ENCODE measurements at places on chromosomes 13 and 19.

DNA sequence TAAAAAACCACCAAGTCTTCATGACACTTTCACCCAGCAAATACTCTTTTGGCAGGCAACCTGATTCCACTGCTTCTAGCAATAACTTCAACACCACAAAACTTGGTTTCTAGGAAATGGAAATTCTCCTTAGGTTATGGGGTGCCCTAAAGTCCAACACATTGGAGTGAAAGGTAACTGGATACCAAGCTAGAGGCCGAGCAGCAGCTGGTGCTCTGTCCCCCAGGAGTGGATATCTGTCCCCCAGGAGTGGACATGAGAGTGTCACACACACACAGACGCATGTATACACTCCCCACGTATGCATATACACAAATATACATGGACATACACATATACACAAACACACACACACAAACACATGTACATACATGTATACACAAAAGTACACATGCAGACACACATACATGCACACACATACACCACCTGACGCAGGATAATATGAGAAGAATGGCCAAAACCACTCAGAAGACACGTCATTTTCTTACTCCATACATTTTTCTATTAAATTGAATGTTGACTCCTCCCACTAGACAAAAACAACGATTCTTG lies 50.8 kb downstream of the RFX2 start:
- DNase-seq: no peak

- no peak for DNase-seq
Measured at GRCh38 chr19:14837391-14837790, 2.4 kb upstream of the OR7A5 start.

GRCh38 chr13:66700117-66700601 lies 530.0 kb downstream of the PCDH9 start:
- no peak for DNase-seq

DNA sequence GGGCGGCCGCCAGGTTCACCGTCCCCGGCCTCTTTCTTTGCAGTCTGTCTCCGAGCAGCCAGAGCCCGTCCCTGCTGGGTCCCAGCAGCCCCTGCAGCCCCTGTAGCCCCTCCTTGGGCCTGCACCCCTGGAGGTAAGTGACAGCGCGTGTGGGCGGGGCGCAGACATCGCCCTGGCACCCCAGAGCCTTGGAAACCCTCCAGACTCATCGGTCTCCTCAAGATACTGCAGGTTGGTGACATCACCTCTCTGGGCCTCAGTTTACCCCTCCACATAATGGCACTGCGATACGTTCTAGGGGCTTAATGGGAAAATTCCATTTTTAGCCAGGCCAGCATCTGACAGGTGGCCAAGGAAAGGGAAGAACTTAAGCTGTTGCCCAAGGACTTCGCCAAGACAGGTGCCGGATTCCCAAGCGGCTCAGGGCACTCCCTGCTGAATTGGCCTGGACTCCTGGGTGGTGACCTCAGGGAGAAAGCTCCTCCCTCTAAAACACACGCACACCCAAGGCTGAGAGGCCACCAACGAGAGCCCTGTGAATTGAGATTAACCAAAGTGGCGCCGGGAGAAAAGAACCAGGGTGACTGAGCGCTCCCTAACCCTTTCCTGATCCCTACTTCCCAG lies 13.1 kb downstream of the MAST3 start:
- no peak for DNase-seq

GRCh38 chr13:88526853-88527215 lies 855.7 kb downstream of the SLITRK5 start:
- no peak for DNase-seq

DNA sequence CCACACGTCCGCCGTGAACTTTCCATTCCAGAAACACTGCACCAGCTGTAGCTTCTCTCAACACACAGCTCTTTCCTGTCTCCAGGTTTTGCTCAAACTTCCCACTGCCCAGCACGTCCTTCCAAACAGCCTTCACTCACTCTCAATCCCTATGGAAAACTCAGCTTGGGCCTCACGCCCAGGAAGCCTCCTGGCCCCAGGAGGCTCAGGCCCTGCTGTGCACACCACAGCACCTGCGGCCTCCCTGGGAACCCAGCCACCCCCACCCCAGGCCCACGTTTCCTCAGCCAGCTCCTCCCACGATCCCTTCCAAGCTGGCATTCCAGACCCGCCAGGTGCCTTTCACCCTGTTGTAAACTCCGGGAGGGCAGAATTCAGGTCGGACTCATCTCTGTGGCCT lies 35.2 kb downstream of the C13orf46 start:
- DNase-seq: no peak

DNA sequence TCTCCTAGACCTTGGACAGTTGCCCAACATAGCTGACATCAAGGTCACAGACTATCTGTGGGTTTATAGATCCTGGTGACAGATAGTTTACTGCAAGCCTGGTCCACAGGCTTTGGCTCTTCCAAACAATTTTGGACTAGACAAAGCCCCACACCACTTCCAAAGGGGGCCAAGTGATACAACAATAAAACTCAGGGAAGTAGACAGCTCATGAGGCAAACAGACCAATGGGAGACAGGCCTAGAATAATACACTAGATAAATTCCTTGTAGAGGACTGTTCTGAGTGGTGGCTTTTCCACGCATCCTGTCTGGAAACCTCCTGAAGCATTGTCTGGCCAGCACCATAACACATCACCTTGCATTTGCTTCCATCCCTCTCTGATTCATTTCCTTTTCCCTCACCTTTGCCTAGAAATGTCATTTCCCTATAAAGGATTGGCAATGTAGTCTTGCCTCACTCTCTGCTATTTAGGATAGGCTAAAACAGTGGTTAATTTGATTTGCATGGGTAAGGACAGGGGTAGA lies 284.2 kb downstream of the POU4F1 start:
- DNase-seq: no peak

- no peak for DNase-seq
Measured at GRCh38 chr19:33226550-33227241, 1.0 kb upstream of the SLC7A10 start.

GRCh38 chr13:60398907-60399589 lies 2.0 kb downstream of the TDRD3 start:
- no peak for DNase-seq

GRCh38 chr13:28725046-28725610 lies 6.4 kb upstream of the SLC46A3 start:
- no peak for DNase-seq

GRCh38 chr13:72286421-72286820 lies 419.4 kb upstream of the DACH1 start:
- no peak for DNase-seq

- DNase-seq: no peak
Measured at GRCh38 chr13:66794340-66795031, 435.6 kb downstream of the PCDH9 start.

GRCh38 chr19:18790566-18791314 lies at the start of gene COMP:
TSS of gene COMP (minus strand) at chr19:18791305. CDS start at chr19:18791269, 36 bp downstream.
- DNase-seq: no peak

- DNase-seq: peak; percentile 81
Measured at GRCh38 chr19:48415395-48415794, 21.9 kb downstream of the GRIN2D start.

DNA sequence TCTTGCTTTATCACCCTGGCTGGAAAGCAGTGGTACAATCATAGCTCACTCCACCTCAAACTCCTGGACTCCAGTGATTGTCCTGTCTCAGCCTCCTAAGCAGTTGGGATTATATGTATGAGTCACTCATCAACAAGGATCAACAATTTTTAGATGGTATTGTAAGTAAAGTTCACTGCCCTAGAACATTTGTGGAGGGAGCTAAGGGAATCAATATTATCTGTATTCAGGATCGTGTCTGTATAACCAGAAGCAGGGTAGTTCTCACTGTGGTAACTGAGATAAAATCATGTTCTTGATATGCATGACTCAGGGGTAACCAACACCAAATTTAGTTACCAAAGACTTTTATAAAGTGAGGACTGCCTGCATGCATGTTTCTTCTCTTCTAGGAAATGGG lies 27.0 kb downstream of the ZMYM5 start:
- DNase-seq: no peak

GRCh38 chr19:17097593-17098126 lies 22.1 kb downstream of the MYO9B start:
- no peak for DNase-seq

DNA sequence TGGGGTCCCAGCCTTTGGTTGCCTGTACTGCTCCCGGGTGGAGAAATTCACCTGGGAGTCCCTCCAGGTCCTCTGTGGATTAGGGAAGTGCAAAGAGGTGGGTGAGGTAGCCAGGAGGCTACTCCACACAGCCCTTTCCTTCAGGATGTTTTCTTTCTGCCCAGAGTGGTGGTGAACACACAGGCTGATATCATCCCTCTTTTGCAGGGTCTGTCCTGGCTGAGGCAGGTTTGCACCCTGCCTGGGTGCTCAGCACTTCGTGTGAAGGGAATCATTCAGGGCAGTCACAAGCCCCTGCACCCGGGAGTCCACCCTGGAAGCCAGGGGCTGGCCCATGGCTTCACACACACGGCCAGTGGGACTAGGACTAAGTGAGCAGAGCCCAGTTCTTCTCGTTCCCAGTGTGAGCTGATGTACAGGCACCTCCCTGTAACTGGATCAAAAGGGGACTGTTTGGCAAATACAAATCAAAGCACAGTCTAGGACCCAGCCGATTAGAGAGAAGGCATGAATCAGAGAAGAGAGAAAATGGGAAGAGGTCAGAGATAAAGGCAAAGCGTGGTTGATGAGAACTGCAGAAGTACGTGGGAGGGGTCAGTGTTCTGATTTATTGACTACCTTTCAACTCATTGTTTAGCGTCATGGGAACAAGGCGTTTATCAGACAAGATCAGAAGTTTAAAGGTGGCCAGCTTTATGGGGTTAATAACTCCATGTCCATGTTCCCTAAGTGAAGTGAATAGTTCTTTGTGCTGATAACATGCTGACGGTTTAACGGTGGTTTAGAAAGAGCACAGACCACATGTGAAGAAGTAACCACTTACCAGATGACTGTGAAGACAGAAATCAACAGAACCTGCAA lies 30.4 kb upstream of the SPATA13 start:
- DNase-seq: no peak

GRCh38 chr19:32246006-32246405 lies 99.4 kb upstream of the ZNF507 start:
- no peak for DNase-seq

DNA sequence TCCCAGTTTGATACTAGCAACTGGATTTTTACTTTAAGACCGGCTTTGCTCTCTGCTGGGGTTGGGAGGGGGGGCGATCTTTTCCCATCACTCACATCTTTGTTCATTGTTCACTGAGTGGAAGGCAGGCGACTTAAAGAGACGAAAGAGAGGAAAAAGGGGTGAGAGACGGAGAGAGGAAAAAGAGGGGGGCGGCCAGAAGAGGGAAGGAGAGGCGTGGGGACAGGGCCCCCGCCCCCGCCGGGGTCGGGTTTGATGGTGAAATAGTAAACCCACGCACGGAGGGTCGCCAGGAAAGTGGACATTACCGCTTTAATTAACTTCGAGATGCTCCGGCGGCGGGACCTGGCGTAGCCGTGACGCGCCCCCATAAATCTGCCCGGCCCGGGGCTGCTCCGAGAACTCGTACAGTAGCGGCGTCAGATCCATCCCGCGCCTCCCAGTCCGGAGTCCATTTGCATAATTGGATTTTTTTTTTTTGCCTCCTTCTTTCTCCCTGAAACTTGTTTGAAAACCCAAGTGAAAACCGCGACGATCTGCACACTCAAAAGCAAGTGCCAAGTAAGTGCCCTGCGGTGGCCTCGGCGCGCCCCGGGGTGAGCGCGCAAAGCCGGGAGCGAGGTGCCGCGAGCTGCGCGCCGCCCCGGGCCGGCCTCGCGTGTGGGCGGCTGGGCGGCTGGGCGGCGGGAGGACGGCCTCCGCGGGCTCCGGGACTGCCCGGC lies 143.9 kb upstream of the ZNF536 start:
- no peak for DNase-seq

- DNase-seq: no peak
Measured at GRCh38 chr13:57375876-57376275, 208.9 kb downstream of the PRR20E start.

DNA sequence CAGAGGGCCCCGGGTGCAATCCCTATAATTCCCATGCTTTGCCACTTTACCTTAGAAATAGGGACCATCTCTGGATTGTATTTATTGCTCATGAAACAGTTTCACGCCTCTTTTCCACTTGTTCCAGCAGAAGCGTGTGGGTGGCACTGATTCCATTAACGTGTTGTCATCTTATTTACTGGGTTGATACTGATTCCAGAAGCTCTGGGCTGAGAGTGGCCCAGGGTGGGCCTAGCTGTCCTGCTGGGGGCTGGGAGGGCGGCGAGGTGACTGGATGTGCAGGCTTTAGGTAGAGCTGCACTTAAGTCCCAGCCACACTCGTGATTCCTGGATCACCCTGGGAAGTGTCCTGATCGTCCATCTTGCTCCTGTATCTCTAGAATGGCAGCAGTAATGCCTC lies 155.0 kb downstream of the TEX29 start:
- DNase-seq: no peak

All from CD4-positive, alpha-beta T cell treated with Interleukin-12 subunit alpha and Interleukin-12 subunit beta, for 1 hour (primary cell).